Esophagus squamous epithelium (tissue), 5 donors: ENCODE measurements at places on chromosomes 11 and 22. TPM values are rescaled to one million over a fixed set of nuclear protein-coding genes. Genes with fewer than 3 reads are reported as not detected.
A peak's percentile ranks its signal among the peaks of the same experiment; 100 is the strongest.

- no peaks in the 10 kb centered on the region for H3K27me3 ChIP-seq
- peak overlapping the region; percentile 86 for H3K27ac ChIP-seq
- DNase-seq: no peak
- H3K4me3 ChIP-seq: no peak overlapping the region
Observed at GRCh38 chr11:66969584-66970225, 5.4 kb upstream of the C11orf86 start.

DNA sequence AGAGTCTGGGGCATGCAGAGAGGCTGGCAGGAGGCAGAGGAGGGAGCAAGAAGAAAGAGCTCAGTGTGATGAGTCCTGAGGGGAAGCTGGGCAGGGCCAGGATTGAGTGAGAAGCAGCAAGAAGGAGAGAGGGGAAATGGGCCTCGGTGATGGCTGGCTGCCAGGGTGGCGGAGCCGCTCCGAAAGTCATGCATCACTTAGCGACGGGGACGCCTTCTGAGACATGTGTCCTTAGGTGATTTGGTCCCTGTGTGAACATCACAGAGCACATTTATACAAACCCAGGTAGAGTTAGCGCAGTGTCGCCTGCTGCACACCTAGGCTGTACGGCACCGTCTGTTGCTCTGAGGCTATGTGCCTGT is 15.1 kb downstream of the TBC1D22A start:
- no peak for DNase-seq
- H3K4me1 ChIP-seq: peaks cover 45% of the 10 kb centered on the region
- no peaks in the 10 kb centered on the region for H3K36me3 ChIP-seq
- H3K4me3 ChIP-seq: no peak overlapping the region
- H3K27me3 ChIP-seq: no peaks in the 10 kb centered on the region

- H3K27ac ChIP-seq: peak overlapping the region; percentile 2
- H3K4me1 ChIP-seq: peaks cover 51% of the 10 kb centered on the region
- no peaks in the 10 kb centered on the region for H3K27me3 ChIP-seq
Observed at GRCh38 chr11:63915961-63916836, 765 bp downstream of the RCOR2 start.

DNA sequence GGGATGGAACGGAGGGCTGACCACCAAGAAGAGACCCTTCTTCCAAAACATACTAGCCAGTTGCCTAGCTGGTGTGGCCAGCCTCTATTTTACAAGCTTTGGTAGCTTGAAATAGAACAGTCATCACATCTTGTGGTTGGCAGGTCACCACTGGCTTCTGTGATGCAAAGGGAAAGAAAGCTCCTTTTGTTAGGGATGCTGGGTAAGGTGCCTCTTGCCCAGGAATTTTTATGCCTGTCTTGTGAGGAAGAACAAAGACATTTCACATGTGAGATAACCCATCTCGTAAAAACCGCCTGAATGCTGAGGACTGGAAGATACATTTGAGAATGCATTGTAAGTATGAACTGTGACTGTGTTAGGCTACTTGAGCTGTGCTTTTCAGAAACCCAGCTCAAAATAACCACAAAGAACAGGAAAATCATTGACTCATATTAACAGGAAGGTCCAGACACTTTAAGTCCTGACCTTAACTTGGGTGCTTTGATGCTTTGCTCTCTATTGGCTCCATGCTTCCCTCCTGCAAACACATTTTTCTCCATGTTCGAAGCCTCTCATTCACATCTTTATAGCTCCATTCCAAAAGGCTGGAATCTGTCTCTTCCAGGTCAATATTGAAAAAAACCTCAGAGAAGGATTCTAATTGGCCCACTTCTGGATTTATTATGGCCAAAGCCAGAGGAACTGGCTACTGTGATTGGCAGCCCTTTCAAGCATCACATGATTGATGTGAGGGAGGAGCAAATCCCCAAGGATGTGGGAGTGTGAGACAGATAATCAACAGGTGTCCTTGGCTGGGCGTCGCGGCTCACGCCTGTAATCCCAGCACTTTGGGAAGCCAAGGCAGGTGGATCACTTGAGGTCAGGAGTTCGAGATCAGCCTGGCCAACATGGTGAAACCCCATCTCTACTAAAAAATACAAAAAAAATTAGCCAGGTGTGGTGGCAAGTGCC is 53.9 kb downstream of the MICAL2 start:
- H3K4me3 ChIP-seq: no peak overlapping the region
- no peaks in the 10 kb centered on the region for H3K36me3 ChIP-seq
- H3K27ac ChIP-seq: no peak overlapping the region
- H3K27me3 ChIP-seq: no peaks in the 10 kb centered on the region
- DNase-seq: no peak
- peaks cover 30% of the 10 kb centered on the region for H3K4me1 ChIP-seq

DNA sequence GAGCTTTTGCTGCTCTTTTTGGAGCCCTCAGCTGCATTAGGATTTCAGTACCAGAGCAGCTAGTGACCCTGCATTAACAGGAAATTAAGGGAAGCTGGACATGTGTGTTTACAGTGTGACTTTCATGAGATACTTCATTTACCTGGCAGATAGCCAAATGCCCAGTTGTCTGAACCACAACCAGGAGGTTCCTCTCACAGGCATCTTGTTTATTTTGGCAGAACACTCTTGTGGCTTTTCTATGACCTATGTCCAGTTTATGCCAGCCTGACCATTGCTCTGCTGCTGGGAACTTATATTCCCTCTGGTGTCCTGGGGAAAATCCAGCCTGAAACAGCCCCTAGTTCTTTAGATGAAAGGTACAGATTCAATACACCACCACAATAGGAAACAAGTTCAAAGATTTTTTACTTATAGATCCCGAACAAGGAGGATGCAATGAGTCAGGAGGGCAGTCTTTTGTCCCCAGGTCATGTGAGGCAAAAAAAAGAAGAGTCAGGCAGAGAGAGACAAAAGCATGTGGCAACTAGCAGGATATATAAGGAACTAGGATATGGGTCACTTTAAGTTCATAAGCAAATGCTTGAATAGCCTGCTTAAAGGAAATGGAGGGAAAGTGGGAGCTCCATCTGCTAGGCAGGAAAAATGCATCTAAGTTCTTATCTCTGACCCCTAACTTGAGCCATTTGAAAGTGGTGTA is 379.3 kb downstream of the INSC start:
- no peak overlapping the region for H3K4me3 ChIP-seq
- H3K27ac ChIP-seq: peak overlapping the region; percentile 42
- DNase-seq: no peak
- no peaks in the 10 kb centered on the region for H3K4me1 ChIP-seq

- H3K27ac ChIP-seq: no peak overlapping the region
- H3K4me3 ChIP-seq: no peak overlapping the region
- DNase-seq: no peak
- H3K27me3 ChIP-seq: no peaks in the 10 kb centered on the region
Observed at GRCh38 chr11:11944444-11944843, 64.0 kb downstream of the DKK3 start.

DNA sequence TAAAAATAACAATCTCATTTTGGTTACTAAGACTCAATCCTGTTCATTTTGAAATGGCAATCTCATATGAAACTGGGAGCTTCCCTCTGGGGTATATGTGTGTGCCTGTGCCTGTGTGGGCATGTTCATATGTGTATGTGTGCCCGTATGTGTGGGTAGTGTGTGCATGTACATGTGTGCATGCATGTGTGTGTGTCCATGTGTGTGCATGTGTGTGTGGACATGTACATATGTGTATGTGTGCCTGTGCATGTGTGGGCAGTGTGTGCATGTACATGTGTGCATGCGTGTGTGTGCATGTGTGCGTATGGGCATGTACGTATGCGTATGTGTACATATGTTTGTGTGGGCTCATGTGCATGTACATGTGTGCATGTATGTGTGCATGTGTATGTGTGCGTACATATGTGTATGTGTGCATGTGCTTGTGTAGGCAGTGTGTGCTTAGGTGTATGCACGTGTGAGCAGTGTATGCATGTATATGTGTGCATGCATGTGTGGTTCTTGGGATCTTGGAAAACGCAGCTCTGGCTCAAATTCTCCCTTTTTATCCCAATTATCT is 24.5 kb upstream of the CACNG2 start:
- no peak for DNase-seq
- no peak overlapping the region for H3K27ac ChIP-seq
- H3K4me3 ChIP-seq: no peak overlapping the region
- H3K36me3 ChIP-seq: no peaks in the 10 kb centered on the region
- no peaks in the 10 kb centered on the region for H3K27me3 ChIP-seq

GRCh38 chr11:20178976-20179375 is 18.7 kb upstream of the DBX1 start:
- no peak overlapping the region for H3K4me3 ChIP-seq
- no peaks in the 10 kb centered on the region for H3K36me3 ChIP-seq
- H3K4me1 ChIP-seq: no peaks in the 10 kb centered on the region

DNA sequence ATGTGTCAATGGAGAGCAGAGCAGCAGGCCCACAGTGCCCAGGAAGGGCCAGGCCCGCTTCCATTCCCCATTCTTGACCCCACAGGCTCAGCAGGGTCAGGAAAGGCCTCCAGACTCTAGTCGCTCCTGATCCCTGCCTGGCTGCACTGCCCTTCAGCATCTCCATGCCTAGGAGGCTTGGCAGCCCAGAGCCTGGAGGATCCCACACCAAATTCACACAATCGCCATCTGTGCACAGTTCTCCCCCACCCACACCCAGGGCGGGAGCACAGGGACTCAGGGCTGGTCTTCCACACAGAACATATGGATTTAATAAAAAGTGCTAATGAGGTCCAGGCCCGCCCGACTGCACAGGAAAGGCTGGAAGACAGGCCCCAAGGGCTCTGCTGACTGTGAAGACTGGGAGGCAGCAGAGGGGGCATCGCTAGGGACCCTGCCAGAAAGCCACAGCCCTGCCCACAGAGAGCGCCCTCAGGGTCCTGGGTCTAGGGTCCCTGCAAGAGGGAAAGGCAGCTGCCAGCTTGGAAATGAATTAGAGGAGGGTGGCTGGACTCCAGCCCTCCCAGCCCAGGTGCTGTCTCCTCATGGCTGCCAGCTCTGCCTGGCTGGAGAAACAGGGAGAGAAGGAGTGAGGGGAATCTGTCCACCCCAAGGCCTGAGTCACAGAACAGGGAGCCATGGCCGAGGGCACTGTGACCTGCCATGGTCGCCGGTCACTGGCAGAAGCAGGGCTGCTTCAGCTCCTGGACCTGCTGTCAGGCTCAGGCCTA is 39.7 kb downstream of the DKK3 start:
- peaks cover 4% of the 10 kb centered on the region for H3K4me1 ChIP-seq
- H3K27ac ChIP-seq: no peak overlapping the region
- H3K4me3 ChIP-seq: no peak overlapping the region

GRCh38 chr11:20134991-20135736 is 25.1 kb downstream of the DBX1 start:
- H3K4me3 ChIP-seq: no peak overlapping the region
- H3K27ac ChIP-seq: no peak overlapping the region
- no peak for DNase-seq
- no peaks in the 10 kb centered on the region for H3K27me3 ChIP-seq

DNA sequence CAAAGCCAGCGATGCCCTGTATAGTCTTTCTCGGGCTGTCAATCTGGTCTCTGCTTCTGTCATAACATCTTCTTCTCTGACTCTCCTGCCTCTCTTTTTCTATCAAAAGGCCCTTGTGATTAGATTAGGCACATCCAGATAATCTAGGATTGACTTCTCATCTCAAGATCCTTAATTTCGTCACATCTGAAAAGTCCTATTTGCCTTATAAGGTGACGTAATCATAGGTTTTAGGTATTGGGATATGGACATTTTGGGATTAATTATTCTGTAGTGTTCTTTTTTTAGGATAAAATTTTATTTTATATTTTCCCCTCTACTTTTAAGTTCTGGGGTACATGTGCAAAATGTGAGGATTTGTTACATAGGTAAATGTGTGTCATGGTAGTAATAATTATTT is 480.8 kb upstream of the CCDC90B start:
- no peak for DNase-seq
- H3K4me3 ChIP-seq: no peak overlapping the region
- H3K27ac ChIP-seq: no peak overlapping the region
- no peaks in the 10 kb centered on the region for H3K36me3 ChIP-seq
- no peaks in the 10 kb centered on the region for H3K4me1 ChIP-seq

- no peaks in the 10 kb centered on the region for H3K27me3 ChIP-seq
- no peaks in the 10 kb centered on the region for H3K4me1 ChIP-seq
Observed at GRCh38 chr11:91373497-91373896, 851.1 kb upstream of the FAT3 start.

GRCh38 chr22:21823740-21824444 is 43.6 kb downstream of the MAPK1 start:
- H3K4me1 ChIP-seq: peaks cover 61% of the 10 kb centered on the region
- no peak overlapping the region for H3K4me3 ChIP-seq
- H3K27ac ChIP-seq: no peak overlapping the region
- no peaks in the 10 kb centered on the region for H3K36me3 ChIP-seq

DNA sequence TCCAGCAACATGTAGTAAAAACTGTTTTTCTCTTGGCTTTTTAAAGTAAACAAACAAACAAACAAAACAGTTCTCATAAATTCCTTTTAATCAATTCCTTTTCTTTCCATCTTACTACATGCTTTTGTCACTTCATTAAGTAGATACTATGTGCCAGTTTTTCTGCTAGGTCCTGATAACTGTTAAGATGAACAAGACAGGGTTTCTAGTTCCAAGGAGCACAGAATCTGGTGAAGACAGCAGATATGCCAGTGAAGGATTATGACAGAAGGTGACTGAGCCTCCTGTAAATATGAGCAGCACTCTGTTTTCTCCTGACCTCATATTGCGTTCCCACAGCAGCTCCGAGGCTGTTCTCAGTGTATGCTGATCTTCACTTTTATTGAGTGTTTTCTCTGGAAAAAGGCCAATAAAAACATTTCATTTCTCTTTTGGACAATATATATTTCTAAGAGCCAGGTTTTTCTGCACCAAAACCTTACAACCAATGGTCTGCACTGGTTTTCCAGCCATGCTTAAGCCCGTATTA is 45.8 kb downstream of the HEPHL1 start:
- no peaks in the 10 kb centered on the region for H3K36me3 ChIP-seq
- H3K4me3 ChIP-seq: no peak overlapping the region
- H3K4me1 ChIP-seq: no peaks in the 10 kb centered on the region
- no peak for DNase-seq

GRCh38 chr22:23752750-23753149 is 1.5 kb downstream of the VPREB3 start:
- H3K27ac ChIP-seq: no peak overlapping the region
- DNase-seq: no peak
- H3K36me3 ChIP-seq: no peaks in the 10 kb centered on the region

- H3K27ac ChIP-seq: no peak overlapping the region
- H3K4me3 ChIP-seq: no peak overlapping the region
- H3K27me3 ChIP-seq: no peaks in the 10 kb centered on the region
- no peak for DNase-seq
- no peaks in the 10 kb centered on the region for H3K36me3 ChIP-seq
- H3K4me1 ChIP-seq: no peaks in the 10 kb centered on the region
Observed at GRCh38 chr11:104713401-104713800, 184.9 kb downstream of the CASP12 start.

- H3K4me1 ChIP-seq: no peaks in the 10 kb centered on the region
- H3K27me3 ChIP-seq: peaks cover 75% of the 10 kb centered on the region
- H3K36me3 ChIP-seq: no peaks in the 10 kb centered on the region
- no peak overlapping the region for H3K4me3 ChIP-seq
- no peak for DNase-seq
Observed at GRCh38 chr22:49063545-49063890, 764.2 kb downstream of the BRD1 start.

- no peak overlapping the region for H3K27ac ChIP-seq
- no peaks in the 10 kb centered on the region for H3K36me3 ChIP-seq
- peaks cover 18% of the 10 kb centered on the region for H3K4me1 ChIP-seq
- no peak for DNase-seq
Observed at GRCh38 chr22:30802202-30803166, 107.8 kb downstream of the OSBP2 start.

Gene COPB1
- 116 TPM for total RNA-seq

Gene C11orf16
- total RNA-seq: not detected

Gene BSCL2
- 25.7 TPM for total RNA-seq

Gene OR52W1
- total RNA-seq: not detected

Gene CABP4
- total RNA-seq: not detected

Gene FAM83F
- 25.5 TPM for total RNA-seq

Gene ZP1
- not detected for total RNA-seq

Gene C11orf86
- total RNA-seq: not detected

Gene WBP2NL
- 0.95 TPM for total RNA-seq

Gene ANAPC15
- total RNA-seq: 35.3 TPM
